Sigmoid colon (tissue), 7 donors: ENCODE measurements at places on chromosomes 12 and 14. TPM values are rescaled to one million over a fixed set of nuclear protein-coding genes. Genes with fewer than 3 reads are reported as not detected.

- H3K27ac ChIP-seq: peak overlapping the region; percentile 68
- H3K4me1 ChIP-seq: peaks cover 71% of the 10 kb centered on the region
- no peaks in the 10 kb centered on the region for H3K27me3 ChIP-seq
- H3K36me3 ChIP-seq: no peaks in the 10 kb centered on the region
- peak; percentile 89 for DNase-seq
These were observed 408.5 kb downstream of the ZFP36L1 start for GRCh38 chr14:68384335-68384734.

GRCh38 chr12:51667269-51667668, 76.2 kb downstream of the SCN8A start:
- no peak overlapping the region for H3K27ac ChIP-seq
- no peak overlapping the region for H3K4me3 ChIP-seq
- no peaks in the 10 kb centered on the region for H3K36me3 ChIP-seq
- H3K4me1 ChIP-seq: no peaks in the 10 kb centered on the region
- no peaks in the 10 kb centered on the region for H3K27me3 ChIP-seq

The ACSM4 gene
- not detected for total RNA-seq

The AMN gene
- not detected for total RNA-seq

GRCh38 chr14:57182760-57183503, 85.8 kb downstream of the EXOC5 start:
- H3K4me1 ChIP-seq: no peaks in the 10 kb centered on the region
- H3K27me3 ChIP-seq: no peaks in the 10 kb centered on the region

DNA sequence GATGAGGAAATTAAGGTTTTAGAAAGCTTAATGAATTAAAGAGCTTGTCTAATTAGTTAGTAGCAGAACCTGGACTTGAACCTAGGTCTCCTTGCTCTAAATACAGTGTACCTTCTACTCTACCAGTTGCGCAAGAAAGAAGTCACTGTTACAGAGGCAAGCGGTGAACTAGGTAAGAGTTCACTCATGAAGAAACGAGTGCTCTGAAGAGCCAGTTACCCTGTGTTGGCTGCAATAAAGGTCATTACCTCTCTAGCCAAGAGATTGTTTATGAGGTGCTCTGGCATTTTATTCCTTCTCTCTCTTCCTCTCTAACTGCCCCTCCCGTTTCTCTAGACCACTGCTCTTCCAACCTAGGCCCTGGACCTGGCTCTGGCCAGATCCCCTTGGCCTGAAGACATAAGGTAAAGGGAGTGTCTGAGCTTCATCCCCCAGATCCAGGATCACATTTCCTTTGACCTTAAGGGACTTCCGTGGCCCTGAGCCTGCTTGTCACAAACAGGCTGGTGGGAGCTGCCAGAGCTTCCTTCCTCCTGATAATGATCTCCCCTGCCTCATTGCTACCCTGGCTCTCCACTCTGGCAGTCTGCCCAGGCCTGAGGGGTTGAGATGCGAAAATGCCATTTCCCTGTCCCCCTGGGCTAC, 1.9 kb downstream of the RNASE7 start:
- H3K4me3 ChIP-seq: no peak overlapping the region
- no peaks in the 10 kb centered on the region for H3K36me3 ChIP-seq
- H3K27me3 ChIP-seq: no peaks in the 10 kb centered on the region
- H3K4me1 ChIP-seq: no peaks in the 10 kb centered on the region
